Fibroblast of skin of left quadriceps (primary cell): ENCODE measurements at places on chromosomes 11 and 22.

GRCh38 chr11:21402274-21402673 lies 732.9 kb downstream of the NELL1 start:
- no peak for DNase-seq

DNA sequence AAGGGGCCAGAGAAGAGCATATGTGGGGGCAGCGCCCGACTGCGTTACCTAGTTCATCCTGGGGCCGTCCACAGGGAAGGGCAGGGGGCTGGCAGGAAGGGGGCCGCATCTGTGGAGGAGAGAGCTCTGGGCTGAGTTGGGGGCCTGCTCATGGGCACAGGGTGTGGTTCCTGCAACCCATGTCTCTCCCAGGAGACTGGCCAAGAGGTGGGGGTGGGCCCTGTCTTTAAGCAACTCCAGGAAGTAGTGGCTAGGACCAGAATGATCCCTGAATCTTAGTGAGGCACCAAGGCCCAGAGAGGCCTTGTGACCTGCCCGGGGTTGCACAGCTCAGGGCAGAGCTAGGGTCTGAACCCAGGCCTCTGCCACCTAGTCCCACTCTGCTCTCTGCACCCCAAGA lies 21.9 kb downstream of the CSNK1E start:
- DNase-seq = no peak

- no peak for DNase-seq
Observed at GRCh38 chr22:29707010-29707409, 12.8 kb upstream of the CABP7 start.

DNA sequence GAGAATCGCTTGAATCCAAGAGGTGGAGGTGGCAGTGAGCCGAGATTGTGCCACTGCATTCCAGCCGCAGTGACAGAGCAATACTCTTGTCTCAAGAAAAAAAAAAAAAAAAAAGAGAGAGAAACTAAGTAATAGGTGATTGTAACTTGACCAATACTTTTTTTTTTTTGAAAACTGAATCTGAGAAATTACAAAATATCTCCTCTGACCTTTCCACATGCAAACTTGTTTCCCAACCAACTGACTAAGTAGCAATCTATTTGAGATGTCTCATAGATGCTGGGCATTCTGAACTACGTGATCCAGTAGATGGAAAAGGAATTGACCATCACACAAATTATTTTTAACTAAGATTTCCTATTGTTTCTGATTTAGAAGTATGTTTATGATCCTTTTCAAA lies 407.3 kb upstream of the CHORDC1 start:
- DNase-seq = no peak
